Left ventricle myocardium superior (tissue), 1 donor: ENCODE measurements at places on chromosomes 7 and 10. TPM values are rescaled to one million over a fixed set of nuclear protein-coding genes. Genes with fewer than 3 reads are reported as not detected.

GRCh38 chr10:102723989-102724388 is 9.6 kb downstream of the SFXN2 start:
- no peak for DNase-seq

PURB gene
- total RNA-seq: 15.7 TPM

- no peak for DNase-seq
Measured at GRCh38 chr7:105815576-105815975, 60.8 kb downstream of the ATXN7L1 start.

MCM10 gene
- total RNA-seq: 0.30 TPM

TEX47 gene
- total RNA-seq: not detected

- DNase-seq: peak; percentile 79
Measured at GRCh38 chr7:5425507-5426225, 2.0 kb upstream of the TNRC18 start.

DNA sequence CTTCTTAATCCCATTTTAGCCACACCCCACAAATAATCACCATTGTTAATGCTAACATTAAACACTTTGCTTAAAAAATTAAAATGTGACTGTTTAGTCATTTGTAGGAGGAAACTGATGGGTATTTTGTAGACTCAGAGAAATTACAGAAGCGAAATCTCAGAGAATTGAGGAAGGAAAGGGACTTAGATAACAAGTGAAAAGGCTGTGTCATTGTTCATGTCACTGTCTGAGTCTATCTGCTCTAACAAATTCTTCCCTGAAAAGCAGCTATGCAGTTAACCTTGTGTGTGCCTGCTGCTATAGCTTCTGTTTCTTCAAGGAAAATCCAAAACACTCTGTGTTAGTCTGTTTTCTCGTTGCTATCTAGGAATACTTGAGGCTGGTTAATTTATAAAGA is 40.9 kb upstream of the PLXDC2 start:
- DNase-seq: no peak

DNA sequence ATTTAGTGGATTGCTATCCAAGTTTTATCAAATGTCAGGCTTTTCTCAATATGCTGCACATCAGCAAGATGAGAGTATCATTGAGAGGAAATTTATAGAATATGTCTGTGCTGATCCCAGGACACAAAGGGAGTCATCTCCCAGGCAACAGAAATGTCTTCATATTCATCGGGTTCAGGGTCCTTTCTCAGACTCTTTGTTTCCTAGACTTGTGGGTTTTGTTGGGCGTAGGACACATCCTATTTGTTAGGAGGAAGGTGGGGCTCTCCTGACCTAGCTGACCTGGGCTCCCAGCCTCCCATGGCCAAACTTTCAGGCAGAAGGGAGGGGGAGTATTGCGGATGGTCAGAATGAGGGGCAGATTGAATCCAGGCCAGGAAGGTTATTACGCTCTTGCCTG is 22.9 kb upstream of the NPS start:
- no peak for DNase-seq

FAM13C gene
- total RNA-seq: 5.4 TPM

GRCh38 chr10:3321123-3321522 is 148.5 kb upstream of the PITRM1 start:
- DNase-seq: no peak

- DNase-seq: no peak
Measured at GRCh38 chr7:148865283-148865682, 18.8 kb downstream of the EZH2 start.

- DNase-seq: peak; percentile 90
Measured at GRCh38 chr10:13717936-13718772, 131.4 kb downstream of the PRPF18 start.

CPA4 gene
- 0.77 TPM for total RNA-seq

GRCh38 chr7:41892356-41893100 is 189.6 kb upstream of the INHBA start:
- no peak for DNase-seq

DNA sequence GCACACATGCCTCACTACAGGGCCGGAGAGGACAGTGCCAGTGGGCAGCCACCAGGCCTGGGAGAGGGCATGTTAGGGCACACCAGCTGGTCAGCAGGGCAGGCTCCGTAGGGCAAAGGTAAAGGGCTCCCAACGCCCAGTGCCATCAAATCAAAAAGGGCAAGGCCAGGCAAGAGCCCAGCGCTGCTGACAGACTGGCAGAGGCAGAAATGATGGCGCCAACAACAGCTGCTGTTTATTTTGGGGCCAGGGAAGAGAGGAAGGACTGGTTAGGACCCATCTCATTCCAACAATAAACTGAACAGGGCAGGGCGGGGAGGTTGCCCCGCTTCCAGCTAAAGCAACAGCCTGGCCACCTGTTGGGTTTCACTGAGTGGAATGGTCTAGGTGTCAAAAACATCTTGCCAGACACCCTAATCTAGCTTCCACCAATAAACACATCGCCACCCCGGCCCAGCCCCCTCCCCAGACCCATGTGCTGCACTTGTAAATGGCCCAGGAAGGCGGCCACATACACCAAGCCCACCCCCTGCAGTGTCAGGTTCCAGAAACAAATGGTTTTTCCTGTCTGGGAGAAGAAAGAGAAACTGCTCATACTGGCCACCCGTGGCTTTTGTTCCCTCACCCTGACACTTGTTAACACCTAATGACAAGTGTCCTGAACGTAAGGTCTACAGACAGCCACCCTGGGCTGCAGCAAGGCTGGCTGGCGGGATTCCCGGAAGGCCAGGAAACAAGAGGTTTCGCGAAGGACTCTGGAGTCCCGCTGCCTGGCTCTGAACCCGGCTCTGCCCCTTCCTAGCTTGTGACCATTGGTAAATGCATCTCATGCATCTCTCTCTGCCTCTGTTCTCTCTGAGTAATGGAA is 15.3 kb downstream of the SH3PXD2A start:
- DNase-seq: peak; percentile 89

- no peak for DNase-seq
Measured at GRCh38 chr7:50092579-50093491, at the start of gene ZPBP. Gene ZPBP, minus strand, starts transcription at chr7:50093246. Its CDS starts 52 bp downstream, at chr7:50093194.

DNA sequence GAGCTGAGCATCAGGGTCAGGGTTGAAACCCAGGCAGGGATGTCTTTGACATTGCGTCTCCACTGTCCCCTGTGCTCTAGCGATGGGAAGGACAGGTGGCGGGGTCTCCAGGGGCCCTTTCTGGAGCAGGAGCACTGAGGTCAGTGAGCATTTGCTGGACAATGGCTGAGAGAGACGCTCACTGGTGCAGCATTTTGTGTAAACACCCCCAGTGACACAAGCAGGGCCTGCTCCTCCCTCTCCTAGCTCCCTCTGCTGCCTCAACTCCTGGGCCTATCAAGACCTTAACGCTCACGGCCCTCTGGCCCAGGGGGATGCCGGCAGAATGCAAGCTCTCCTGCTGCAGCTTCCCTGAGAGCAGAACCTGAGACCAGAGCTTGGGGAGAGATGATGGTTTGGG is 17.4 kb upstream of the INMT start:
- DNase-seq: no peak

GRCh38 chr7:40604601-40605438 is 470.0 kb downstream of the SUGCT start:
- peak; percentile 67 for DNase-seq

DNA sequence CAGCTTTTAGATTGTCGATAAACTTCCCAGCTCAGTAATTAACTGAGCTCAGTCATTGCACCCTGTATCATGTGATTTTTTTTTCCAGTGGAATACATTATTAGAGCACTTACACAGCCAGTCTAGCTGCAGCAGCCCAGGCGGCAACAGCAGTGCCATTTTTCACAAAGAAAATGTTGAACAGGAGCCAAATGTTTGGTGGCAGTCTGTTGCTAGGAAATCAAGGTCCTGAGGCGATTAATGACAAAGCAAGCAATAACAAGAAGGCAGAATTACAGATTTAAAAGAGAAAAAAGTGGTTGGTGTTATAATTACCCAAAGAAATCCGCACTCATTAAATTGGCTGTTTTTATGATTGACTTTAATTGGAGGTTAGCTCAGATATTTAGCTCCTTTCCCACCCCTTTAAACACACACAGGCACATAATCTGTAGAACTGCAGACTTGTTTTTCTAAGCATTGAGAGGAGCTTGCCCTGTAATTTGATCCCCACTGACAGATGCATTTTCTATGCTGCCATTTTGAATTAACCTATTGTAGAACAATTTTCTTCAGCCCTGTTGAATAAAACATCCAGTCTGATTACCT is 267.4 kb downstream of the ADK start:
- no peak for DNase-seq

CDNF gene
- total RNA-seq: 2.0 TPM

DNA sequence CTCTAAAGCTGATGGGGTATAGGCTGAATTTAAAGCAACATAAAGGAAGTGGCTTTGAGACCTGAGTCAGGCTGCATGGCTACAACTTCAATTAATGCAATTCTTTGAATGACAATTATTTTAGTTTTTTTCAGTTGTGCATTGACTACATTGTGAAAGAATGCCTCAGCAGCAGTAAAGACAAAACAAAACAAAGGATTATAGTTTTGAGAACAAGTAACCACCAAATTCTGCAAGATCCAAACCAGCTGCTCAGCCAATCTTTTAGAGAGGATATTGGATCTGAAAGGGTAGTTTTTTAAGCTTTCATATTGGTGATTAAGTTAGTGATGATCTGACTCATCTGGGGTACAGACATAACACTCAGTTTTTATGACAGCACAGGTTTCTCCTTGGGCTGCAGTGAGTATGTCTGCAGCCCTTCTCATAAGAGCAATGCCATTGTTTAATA is 40.6 kb upstream of the ABCA13 start:
- no peak for DNase-seq

DNA sequence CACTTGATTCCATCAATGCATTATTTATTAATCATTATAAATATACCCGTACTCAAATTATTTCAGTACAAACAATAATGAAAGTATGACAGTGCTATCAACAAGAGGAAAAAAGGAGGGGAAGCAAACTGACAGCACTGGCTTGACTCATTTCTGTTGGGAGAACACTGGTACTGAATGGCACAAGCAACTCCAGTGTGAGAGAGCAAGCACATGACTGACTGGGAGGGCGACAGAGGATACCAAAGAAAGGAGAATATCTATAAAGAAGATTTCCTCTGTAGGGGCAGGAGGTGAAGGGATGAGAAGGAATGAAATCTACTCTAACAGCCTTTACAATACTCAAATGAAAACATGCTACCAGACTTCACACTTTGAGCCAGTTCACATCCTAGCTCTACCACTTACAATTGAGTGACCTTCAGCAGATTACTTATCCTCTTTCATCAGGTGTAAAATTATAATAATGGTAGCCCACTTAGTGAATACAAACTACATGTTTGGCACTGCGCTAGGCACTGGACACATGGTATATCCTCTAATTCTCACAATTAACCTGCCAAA is 1.5 kb downstream of the USP54 start:
- no peak for DNase-seq

DNA sequence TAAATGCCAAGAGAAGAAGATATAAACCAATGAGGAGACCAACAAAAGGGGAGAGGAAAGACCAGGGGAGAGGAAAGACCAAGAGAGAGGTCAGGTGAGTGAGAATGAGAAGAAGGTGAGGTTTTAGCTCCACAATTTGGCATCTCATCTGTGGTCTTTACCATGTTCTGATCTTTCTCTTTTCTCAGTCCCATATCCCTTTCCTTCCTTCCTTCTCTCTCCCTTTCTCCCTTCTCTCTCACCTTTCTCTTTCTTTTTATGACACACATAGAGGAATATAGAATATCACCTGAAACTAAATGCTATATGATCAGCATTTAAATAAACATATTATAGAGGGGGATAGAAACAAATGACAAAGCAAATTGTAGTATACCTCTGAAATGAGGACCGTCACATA is 57.4 kb downstream of the ATE1 start:
- DNase-seq: no peak

DOCK1 gene
- total RNA-seq: 16.3 TPM

IKZF1 gene
- total RNA-seq: 3.7 TPM

DNA sequence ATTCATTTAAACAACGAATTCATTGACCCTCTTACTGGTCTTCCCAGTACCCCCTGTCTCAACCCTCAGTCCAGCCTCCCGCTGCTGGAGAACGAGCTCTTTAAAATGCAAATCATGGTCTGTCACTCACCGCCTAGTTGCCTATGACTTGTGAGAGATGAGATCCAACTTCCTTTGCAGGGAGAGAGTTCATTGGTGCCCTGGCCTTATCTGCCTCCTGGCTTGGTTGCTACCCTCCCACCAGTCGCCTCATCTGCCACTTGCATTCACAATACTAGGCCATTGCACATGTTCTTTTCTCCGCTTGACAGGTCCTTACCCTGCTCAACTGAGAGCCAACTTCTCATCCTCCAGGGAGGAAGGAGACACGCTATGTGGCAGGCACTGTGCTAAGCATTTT is 54.0 kb upstream of the MXI1 start:
- no peak for DNase-seq

GDF2 gene
- not detected for total RNA-seq

DNA sequence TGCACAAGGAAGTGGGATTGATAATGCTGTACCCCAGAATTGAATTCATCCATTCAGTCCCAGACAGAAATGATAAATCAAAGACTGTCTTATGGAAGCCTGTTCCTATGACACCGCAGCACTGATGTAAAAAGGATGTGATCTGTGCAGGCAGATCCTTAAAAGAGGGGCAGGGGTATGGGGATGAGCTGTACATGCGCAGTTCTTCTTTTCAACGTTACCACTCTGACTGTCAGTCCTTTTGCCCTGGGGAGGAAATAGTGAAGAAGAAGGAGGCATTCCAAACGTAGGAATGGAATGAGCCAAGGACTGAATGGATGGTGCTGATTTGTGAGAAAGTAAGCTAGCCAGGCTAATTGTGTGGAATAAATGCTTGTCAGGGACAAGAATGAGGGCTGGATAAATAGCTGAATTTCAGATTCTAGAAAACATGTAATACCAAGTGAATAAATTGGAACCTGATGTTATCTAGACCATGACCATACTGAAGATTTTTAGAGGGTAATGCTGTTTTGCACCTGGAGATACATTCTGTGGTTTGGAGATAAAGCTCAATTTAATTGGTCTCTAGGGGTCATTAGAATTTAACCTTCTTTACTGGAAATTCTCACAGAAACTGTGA is 509.3 kb downstream of the SORCS3 start:
- no peak for DNase-seq

PKD1L1 gene
- 2.8 TPM for total RNA-seq

- peak; percentile 88 for DNase-seq
Measured at GRCh38 chr10:121598263-121599249, at the start of gene FGFR2. Gene FGFR2, minus strand, starts transcription at chr10:121598444. Its CDS starts 4,627 bp downstream, at chr10:121593817.

DNA sequence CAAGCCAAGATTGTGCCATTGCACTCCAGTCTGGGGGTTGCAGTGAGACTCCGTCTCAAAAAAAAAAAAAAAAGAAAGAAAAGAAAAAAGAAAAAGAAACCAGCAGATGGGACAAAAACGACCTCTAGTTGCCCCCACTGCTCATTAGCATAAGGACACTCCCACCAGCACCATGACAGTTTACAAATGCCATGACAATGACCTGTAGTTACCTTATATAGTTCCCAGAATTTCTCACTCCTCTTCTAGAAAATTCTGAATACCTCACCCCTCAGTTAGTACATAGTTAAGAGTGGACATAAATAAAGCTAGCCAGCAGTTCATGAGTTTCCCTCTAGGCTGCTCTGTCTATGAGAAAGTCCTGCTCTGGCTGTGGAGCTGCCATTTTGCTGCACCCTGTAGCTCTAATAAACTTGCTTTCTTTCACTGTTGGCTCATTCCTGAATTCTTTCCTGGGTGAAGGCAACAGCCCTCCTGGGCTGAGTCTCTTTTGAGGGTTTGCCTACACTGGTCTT is 276.8 kb upstream of the AKR1E2 start:
- DNase-seq: no peak

INPP5A gene
- total RNA-seq: 108 TPM
